ENCODE measurements at places on chromosomes 1 and 21. TPM values are rescaled to one million over a fixed set of nuclear protein-coding genes. Genes with fewer than 3 reads are reported as not detected.

IGSF5 gene
- total RNA-seq, result not detected

GRCh38 chr1:38139738-38140487 is 93.3 kb upstream of the POU3F1 start:
- no peak for DNase-seq

GRCh38 chr1:208160259-208160819 is 83.8 kb downstream of the PLXNA2 start:
- no peak for DNase-seq

GRCh38 chr1:209758400-209758799 is 2.5 kb downstream of the TRAF3IP3 start:
- DNase-seq, result peak; percentile 13

DNA sequence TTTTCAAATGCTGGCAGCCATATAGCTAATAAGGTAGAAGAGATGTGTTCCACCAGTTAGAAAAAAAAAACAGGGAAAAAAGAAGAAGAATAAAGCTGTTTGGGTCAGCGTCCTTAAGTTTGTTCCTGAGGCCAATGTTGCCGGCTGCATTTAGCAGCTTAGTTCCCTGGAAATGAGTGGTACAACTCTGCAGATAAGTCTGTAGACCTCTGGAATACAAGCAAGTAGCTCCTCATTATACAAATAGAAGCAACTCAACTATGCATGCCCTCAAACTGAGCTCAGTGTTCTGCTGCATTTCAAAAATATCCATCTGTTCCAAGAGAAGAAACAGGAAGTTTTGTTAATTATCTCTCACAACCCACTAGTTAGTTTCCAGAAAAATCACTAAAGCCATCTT is 181.2 kb upstream of the PKN2 start:
- DNase-seq, result no peak
